ENCODE measurements at places on chromosomes 3 and 15.

- no peak for DNase-seq
These were observed 76.2 kb downstream of the MRPL46 start for GRCh38 chr15:88391006-88391405.

DNA sequence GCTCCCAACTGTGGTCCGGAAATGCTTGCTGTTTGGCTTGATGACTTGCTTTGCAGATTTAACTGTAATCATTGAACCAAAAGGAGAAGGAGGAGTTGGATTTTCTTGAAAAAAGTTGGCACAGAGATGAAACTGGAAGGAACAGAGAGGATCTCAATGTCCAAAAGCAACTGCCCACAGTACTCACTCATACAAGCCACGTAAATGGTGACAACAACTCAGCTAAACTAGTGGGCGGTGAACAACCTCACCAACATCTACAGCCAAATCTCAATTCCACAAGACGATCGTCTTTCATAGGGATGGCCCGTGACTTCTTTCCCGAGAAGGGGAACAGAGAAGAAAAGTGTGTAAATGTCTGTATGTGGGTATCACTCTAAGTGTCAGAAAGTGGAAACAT, 48.1 kb downstream of the MYO5C start:
- DNase-seq = no peak

GRCh38 chr3:8254489-8254888, 247.1 kb upstream of the LMCD1 start:
- no peak for DNase-seq

GRCh38 chr15:40941528-40942336, 11.5 kb upstream of the CHAC1 start:
- DNase-seq = peak; percentile 46

GRCh38 chr3:54830658-54831057, 97.2 kb downstream of the LRTM1 start:
- DNase-seq = no peak

GRCh38 chr15:86392874-86393273, 313.2 kb downstream of the AGBL1 start:
- no peak for DNase-seq

GRCh38 chr15:51732646-51733045, 4.8 kb downstream of the LYSMD2 start:
- no peak for DNase-seq

- no peak for DNase-seq
These were observed 562.5 kb downstream of the UNC13C start for GRCh38 chr15:54540721-54541120.

- DNase-seq = no peak
These were observed 45.4 kb downstream of the GOLGA6L2 start for GRCh38 chr15:23401627-23402026.

- DNase-seq = peak; percentile 68
These were observed 7.4 kb upstream of the PCOLCE2 start for GRCh38 chr3:142896201-142896755.

- DNase-seq = no peak
These were observed 133.0 kb downstream of the XXYLT1 start for GRCh38 chr3:195137638-195138588.

DNA sequence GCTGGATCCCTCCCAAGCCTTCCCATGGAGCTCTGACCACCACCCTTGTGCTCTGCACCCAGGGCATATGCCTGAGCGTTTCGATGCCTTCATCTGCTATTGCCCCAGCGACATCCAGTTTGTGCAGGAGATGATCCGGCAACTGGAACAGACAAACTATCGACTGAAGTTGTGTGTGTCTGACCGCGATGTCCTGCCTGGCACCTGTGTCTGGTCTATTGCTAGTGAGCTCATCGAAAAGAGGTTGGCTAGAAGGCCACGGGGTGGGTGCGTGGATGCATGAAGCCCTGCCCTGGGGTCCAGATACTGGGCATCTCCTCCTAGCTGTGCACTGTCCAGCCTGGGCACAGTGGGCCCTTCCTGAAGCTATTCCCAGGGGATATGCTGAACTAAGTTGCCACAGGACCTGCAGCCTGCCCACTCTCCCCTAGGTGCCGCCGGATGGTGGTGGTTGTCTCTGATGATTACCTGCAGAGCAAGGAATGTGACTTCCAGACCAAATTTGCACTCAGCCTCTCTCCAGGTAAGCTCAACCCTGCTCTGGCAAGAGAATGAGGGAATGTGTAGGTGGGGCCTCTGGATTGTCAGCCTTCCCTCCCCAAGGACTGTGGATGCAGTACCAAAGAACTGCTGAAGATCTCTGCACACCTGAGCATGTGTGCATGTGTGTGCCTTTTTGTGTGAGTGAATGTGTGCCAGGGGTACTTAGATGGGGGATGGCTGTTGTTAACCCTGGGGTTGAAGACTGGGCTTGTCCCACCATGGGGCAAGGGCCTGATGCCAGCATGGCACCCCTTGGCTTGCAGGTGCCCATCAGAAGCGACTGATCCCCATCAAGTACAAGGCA, 2.1 kb downstream of the MYD88 start:
- DNase-seq = no peak

All from HS-27A (cell line).